Left lobe of liver (tissue), 2 donors: ENCODE measurements at places on chromosomes 6 and 20.

DNA sequence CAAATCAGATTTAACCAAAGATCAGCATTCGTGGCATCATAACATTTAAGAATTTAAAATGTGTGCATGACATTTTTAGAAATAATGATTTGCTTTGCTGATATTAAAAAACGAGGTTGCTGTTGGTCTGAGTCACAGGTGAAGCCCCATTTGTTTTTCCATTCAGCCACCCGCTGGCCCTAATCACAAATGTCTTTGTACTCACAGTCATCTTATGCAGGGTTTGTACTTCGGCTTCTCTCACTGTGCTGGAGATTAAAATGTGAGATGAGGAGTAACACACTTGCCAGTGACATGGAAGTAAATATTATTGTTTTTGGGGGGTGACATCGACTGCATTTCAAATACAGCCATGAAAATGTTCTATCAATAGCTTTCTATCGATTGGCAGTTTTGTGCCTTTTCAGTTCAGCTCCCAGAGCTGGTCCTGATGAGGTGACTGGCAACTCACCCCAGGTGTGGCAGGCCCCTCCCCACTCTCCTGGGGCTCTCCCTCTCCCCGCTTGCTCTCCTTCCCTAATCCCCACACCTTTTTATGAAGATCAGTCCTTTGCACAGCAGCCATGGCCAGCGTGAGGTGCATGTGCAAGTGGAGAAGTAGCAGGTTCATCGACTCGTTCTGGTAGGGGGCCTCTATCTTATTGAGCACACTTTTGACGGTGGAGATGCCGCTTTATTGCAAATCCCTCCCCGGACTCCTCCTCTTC lies 58.8 kb upstream of the FUCA2 start:
- no peak for DNase-seq

DNA sequence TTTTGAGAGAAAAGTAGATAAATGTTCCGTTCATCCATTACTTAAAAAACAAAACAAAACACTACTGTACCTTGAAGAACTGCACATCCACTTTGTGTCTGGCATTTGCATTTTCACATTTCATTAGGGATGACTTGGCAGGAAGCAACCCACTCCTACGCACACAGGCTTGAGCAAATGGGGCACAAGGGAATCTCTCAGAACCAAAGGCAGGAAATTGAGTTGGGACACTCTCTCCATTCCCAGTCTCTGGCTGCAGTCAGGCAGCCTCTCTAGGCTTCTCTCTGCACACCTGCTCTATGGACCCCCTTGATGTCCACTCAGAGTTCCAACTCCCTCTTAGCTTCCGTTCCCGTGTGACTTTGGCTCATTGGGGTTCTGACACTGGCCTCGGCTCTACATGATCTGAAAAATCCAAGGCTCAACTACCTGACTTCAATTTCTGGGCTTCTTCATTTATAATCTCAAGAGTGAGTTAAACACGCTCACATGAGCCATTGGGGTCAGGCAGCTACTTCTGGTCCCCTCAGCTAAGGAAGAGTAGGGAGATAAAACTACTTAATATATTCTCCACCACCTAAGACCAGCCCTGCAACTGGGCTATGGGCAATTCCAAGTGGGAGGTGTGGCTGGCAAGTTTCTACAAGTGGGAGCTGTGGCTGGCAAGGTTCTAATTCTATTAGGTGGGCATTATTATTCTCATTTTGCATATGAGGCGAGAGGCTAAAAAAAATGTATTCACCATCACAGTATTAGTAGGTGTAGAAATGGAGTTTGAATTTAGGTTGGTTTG lies 251.9 kb downstream of the SOD2 start:
- no peak for DNase-seq

DNA sequence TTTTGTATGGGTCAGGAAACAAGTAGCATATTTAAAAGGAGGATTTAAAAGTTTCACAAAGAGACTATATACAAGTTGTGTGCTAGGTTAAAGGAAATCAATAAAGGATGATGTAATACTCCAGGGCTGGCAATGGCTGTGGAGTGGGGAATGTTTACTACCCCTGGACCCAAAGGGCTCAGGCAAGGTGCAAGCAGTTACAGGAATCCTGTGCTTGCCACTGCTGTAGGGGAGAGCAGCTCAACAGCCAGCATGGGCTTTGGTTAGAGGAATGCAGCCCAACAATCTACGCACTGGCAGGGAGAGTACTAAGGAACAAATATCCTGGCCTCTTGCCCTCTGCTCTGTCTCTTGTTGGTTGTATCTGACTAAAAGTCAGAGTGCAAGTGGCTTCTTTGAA lies 1642.2 kb downstream of the KHDRBS2 start:
- no peak for DNase-seq

GRCh38 chr20:56765172-56766073 lies 136.3 kb downstream of the TFAP2C start:
- DNase-seq = no peak

GRCh38 chr6:127297502-127298070 lies 30.9 kb downstream of the RNF146 start:
- DNase-seq = no peak

DNA sequence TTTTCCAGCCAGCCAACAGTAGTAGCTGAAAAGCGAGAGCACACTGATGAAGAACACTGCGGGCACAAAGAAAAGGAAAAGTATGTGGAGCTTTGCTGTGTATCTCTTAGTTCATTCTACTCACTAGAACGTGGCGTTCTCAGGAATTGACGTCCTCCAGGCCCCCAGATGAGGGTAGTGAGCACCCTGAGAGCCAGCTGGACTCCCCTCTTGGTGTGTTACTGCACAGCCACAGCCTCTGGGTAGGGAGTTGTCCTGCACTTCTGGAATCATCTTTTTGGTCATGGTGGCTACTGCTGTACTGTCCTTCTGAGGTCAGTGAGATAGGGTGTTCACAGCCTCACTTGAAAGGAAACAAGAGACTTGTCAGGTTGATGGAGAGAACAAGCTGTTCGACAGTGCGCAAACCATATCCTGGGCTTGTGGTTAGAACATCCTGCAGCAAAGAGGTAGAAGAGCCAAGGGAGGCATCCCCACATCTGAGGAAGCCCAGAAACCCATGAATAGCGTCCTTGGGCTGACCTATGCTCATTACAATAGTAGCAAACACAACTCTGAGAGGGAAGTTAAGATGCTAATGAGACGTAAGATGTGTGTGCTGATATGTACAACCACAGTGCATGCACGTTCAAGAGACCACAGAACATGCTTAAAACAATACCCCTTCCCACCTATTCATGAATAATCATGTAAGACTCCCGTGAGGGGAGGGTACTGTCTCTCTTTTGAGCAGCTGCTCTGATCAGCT lies 14.6 kb upstream of the HLA-F start:
- no peak for DNase-seq

DNA sequence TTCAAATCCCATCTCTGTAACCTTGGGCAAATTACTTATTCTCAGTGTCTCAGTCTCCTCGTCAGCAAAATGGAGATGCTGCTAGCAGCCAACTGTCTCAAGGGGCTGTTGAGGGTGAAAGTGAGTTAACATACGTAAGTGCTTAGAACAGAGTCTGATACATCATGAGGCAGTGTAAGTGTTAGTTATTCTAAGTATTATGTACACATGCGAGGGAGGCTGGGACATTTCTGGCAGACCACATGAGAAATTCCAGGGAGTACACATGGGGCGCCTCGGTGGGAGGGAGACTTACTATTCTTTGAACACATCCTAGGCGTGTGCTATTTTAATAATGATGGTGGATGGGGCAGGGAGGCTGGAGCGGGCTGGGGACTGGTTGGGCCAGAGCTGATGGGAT lies 99.1 kb downstream of the DLGAP4 start:
- no peak for DNase-seq

- no peak for DNase-seq
Measured at GRCh38 chr6:5501837-5502236, 240.5 kb downstream of the FARS2 start.

- no peak for DNase-seq
Measured at GRCh38 chr6:128275030-128275429, 245.4 kb downstream of the PTPRK start.

DNA sequence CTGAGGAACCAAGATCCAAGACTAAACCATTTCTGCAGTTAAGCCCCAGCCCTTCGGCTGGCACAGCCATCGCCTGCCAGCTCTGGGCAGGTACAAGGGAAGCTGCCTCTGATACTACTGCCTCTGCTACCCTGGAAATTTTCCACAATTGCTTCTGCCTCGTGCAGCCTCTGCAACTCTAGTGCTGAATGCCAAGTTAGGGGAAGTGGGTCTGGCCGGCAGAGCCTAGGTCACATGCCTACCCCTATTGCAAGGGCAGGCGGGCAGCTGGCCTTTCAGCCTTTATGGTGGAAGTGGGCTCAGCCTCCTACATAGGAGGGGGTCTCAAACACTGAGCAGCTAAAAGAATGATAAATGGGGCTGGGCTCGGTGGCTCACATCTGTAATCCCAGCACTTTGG lies 44.5 kb upstream of the TULP1 start:
- no peak for DNase-seq

- no peak for DNase-seq
Measured at GRCh38 chr20:58374906-58375758, 13.9 kb upstream of the VAPB start.

- no peak for DNase-seq
Measured at GRCh38 chr6:119533603-119534279, 184.2 kb upstream of the MAN1A1 start.

DNA sequence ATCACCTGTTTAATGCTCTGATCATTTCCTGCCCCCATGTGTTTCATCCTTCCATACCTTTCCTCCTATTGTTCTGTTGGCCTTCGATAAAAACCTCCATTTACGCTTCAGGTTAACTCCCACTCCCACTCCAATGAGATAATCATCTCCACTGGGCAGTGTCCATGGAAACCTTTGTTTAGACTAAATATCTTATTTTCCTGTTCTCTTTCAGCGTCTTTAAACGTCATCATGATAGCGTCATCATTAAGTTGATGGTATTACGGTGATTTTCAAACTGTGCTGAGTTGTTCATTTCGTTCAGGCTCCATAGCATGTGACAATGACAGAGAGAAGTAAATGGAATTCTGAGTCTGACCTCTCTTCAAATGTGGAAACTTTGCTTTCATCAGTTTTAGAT lies 970.5 kb upstream of the SLC35B3 start:
- no peak for DNase-seq

DNA sequence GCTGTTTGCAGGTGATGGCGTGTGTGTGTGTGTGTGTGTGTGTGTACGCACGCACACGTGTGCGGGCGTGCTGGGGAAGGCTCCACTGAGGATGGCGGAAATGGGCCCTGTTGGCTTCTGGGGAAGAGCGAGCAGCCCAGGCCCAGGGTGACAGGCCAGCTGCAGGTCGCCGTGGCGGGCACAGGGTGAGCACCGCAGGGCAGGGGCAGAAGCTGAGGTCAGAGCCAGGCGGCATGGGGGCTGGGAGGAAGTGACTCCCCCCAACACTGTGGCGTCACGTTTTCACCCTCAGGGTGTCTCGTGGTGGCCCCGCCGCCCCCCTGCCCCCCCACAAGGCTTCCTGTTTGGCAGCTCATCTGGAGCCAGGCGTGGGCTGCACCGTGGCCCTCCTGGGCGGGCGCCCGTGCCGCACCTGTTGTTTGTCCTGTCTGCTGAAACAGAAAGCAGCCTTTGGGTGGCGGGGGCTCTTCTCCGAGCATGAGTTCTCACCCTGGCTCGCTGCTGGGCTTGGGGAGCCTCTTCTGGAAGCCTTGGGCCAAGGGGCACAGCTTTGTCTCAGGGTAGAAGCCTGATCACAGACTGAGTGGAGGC lies 7.1 kb downstream of the RBM38 start:
- no peak for DNase-seq

GRCh38 chr6:170160628-170161611 lies 130.0 kb downstream of the DLL1 start:
- no peak for DNase-seq

DNA sequence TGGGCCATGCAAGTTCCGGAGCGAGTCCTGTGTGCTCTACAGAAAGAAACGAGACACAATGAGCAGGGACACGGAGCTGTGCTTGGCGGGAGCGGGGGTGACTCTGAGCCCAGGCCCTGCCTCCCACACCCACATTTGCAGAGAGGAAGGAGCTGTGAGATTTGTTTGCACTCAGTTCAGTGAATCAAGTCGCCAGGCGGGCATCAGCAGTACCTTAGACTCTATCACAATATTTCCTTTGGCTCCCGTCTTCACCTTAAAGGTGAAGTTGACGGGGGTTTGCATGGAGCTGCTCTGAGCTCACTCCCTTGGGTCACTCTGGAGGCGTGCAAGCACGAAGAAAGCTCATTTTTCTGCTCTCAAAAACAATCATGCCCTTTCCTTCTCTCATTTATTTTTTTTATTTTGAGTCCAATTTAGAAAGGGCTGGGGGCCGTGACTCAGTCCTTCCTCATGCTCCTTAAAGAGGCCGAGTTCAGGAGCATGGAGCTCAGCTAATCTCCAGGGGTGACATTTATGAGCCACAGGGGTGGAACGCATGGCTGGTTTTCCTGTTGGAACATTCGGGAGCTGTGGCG lies 188.2 kb downstream of the NFATC2 start:
- no peak for DNase-seq

GRCh38 chr6:14965424-14966075 lies 280.3 kb upstream of the JARID2 start:
- no peak for DNase-seq

- no peak for DNase-seq
Measured at GRCh38 chr6:141077355-141078333, 1055.1 kb upstream of the GJE1 start.

DNA sequence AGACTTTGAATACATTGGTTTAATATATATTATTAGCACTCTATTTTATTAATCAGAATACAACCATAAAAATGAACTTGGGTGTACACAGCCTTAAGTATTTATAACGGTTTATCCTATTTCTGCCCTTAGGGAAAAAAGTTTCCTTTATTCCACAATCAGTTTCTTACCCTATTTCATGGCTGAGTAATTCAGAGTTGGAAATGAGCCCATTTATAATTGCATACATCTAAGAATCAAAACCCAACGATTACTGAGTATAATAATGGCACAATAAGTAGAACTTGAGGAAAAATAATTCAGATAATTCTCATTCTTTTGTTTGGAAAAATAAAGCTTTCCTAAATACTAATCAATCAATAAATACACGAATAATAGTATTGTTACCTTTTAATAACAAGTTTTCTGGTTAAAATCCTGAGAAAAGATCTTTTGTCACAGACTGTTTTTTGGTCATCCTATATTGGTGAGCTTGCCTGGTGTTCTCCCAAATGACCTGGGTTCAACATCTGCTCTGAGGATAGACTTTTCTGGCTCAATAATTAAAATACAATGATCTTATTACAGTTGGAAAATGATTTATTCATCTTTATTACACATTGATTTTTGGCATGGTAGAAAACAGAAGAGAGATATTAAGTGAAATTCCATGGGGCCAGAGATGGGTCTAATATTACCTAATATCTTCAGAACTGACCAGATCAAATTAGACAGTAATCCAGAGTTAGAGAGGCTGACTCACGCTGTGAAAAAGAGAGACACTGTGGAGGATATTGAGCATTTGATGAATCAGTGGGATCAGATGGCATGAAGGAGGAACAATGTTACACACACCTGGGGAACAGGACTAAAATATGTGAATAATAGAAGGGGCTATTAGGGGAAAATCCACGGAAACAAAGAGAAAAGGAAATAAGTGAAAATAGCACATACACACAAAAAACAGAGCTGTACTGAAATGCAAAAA lies 162.1 kb upstream of the TBX18 start:
- no peak for DNase-seq
